ENCODE measurements at places on chromosomes 16 and 17. TPM values are rescaled to one million over a fixed set of nuclear protein-coding genes. Genes with fewer than 3 reads are reported as not detected.

KCNH6 gene
- polyA plus RNA-seq, result 0.06 TPM

SLC35G6 gene
- polyA plus RNA-seq, result not detected

NACA2 gene
- polyA plus RNA-seq, result 0.13 TPM

LGALS9B gene
- not detected for polyA plus RNA-seq

MAPK8IP3 gene
- polyA plus RNA-seq, result 34.6 TPM

PDE6G gene
- 1.0 TPM for polyA plus RNA-seq

ITGAD gene
- 0.09 TPM for polyA plus RNA-seq

PROCA1 gene
- 2.9 TPM for polyA plus RNA-seq

TMIGD1 gene
- not detected for polyA plus RNA-seq

CTRB1 gene
- polyA plus RNA-seq, result 1.8 TPM

IRX6 gene
- 2.7 TPM for polyA plus RNA-seq

Measured in adipose tissue (tissue), 3 donors.